ENCODE measurements at places on chromosomes 16 and 17.
A peak's percentile ranks its signal among the peaks of the same experiment; 100 is the strongest.

GRCh38 chr17:39118674-39119419 is 32.6 kb downstream of the PLXDC1 start:
- no peak for DNase-seq

DNA sequence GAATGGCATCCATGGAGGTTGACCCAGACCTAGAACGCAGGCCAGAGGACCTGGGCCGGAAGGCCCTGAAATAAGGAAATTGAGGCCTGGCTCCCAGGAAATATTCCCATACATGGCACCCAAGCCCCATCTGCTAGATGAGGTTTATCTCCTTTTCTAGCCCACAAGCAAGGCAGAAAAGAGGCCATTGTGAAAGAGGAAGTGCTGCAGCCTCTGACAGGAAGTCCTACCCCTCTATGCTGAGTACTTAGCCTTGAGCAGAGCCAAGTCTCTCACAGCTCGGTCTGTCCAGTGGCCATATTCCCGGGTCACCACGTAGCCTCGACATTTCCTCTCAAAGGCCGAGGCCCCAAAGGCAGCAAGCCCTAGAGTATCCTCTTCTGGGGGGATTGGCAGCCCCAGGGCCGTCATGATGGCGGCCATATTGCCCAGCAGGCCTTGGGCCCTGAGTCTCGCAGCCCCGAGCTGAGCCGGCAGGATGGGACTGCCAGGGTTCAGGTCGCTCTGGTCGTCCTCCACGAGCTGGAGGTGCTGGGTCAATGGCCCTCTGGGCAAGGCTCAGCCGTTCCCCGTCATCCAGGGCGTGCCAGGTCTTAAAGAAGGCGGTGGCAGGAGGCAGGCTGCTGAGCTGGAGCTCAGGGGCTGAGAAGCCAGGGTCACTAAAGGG is 7.8 kb downstream of the CTF1 start:
- no peak for DNase-seq

DNA sequence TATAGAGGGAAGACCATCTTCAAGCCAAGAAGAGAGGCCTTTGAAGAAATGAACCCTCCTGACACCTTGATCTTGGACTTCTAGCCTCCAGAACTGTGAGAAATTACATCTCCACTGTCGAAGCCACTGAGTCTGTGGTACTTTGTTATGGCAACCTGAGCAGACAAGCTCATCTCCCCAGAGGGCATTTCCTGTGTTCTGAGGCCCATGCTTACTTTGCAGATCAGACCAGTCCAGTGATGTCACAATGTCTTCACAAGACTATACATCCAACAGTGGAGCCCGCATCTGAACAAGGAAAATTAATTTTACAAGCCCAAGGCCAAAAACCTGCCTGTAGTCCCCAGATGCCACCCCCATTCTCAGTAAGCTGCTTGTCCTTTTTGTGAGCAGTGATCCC is 14.8 kb upstream of the C17orf113 start:
- DNase-seq, result no peak

DNA sequence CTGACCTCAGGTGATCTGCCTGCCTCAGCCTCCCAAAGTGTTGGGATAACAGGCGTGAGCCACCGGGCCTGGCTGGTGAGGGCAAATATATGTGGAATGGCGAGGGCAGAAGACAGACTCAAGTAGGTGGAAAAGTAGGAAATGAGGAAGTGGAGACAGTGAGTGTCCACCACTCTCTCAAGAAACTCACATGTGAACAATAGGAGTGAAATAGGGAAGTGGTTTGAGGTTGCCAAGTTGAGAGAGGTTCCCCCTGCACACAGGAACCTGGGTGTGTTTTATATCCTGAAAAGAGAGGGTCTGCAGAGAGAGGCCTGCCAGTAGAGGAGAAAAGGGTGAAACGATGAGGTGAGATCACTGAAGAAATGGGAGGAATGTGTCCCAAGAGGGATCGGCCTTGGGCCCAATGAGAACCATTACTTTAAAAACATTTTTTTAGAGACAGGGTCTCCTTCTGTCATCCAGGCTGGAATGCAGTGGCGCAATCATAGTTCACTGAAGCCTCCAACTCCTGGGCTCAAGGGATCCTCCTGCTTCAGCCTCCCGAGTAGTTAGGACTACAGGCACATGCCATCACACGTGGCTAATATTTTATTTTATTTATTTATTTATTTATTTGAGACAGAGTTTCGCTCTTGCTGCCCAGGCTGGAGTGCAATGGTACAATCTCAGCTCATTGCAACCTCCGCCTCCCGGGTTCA is 17.1 kb upstream of the CORO1A start:
- no peak for DNase-seq

DNA sequence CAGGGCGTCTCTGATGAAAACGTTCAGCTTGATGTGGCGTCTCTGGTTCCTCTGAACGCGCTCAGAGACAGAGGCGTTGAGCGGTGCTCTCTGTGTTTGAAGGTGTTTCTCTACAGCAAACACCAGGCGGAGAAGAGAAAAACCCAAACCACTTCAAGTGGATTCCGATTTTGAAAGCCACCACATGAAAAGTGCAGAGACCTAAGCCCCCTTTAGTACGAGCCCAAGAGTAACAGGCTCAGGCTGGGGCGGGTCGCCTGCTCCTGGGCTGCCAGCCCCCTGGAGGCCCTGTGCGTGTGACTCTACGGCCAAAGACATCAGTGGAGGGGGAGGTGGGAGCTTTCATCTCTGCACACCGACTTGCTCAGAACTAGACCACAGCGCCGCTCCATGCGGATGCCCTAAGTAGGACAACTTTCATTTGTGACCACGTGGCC is 328.4 kb downstream of the MAF start:
- no peak for DNase-seq

DNA sequence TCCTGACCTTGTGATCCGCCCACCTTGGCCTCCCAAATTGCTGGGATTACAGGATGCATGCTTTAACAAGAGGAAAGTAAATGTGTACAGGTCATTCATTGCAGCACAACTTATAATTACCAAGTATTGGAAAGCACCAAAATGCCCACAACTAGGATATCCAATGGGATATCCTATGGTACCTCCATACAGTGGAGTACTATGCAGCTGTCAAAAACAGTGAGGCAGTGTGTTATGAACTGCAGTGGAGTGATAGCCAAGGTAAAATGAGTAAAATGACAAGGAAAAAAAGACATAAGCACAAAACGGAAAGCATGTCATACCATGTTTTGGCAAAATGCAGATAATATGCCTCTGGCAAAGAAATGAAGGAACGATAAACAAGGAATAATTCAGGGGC is 87.6 kb downstream of the FOXL1 start:
- DNase-seq, result no peak

DNA sequence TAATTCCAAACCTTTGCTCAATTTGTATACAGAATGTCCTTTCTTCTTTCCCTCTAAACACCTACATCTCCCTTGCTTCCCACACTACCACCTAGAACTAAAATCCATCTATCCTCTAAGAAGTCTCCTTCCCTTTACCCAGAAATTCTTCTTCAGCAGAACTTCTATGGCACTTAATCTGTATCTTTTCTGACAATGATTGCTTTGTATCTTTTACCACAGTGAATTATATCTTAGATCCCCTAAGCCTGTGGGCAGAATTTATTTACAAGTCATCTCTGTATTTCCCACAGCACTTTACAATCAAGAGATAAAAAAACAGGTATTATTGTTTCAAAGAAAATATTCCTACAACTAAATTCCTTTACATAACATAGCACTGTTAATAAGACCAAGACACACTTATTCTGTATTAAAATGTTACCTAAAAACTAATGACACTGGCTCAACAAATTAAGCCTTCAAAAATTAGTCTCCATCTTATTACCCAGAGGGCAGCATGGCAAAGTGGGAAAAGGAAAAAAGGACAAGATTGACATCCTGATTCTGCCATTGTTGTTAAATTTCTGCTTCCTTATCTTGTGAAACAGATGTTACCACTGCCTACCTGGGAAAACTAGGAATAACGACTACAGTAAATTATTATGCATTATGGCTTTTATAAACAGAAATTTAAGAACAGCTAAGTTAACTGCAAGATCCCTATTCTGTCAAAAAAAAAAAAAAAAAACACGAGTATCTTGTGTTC is 42.8 kb downstream of the KANSL1 start:
- DNase-seq, result no peak

GRCh38 chr16:9647981-9648701 is 534.1 kb downstream of the GRIN2A start:
- DNase-seq, result peak; percentile 9

All from stromal cell of bone marrow (primary cell).